ENCODE measurements at places on chromosomes 16 and 17.

GRCh38 chr16:31157136-31157535 is 7.3 kb upstream of the PRSS36 start:
- DNase-seq, result no peak

GRCh38 chr17:41801374-41802271 is 10.1 kb downstream of the P3H4 start:
- peak; percentile 75 for DNase-seq

DNA sequence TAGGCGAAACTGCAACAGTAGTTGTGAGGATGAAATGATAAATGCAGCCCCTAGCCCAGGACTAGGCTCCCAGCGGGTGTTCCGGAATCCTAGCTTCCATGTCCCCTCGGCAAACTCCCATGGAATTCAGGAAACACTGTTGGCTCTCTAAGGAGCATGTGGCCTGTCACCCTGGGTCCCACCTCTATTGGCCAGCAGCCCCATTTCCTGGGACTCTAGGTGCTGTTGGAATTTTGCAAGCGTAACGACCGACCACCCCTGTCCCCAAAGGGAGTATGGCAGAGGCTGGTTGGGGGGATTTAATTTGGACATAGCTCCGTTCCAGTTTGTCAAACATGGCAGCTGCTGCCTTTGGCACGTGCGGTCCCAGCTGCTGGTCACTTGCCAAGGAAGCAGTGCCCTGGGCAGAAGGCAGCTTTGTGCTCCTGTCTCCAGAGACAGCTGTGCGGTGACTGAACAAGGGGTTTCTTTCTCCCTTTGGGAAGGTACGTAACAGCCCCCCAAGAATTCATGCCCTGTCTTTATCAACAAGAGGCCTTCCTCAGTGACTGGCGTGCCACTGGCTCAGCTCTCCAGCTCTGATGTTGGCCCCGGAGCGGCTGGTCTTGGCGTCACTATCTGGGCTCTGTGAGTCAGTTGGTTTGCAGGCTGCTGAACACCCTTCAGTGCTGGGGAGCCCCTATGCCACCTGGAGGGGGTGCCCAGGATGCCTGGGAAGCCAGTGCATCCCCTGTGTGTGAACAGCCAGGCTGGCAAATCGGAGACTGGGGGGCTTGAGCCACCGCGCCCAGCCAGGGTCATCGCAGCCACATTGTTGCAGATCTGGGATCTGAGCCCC is 235.2 kb upstream of the TNRC6C start:
- no peak for DNase-seq

- no peak for DNase-seq
Measured at GRCh38 chr16:67803894-67804293, 2.5 kb downstream of the RANBP10 start.

GRCh38 chr17:17893801-17894644 is 57.2 kb upstream of the SREBF1 start:
- no peak for DNase-seq

- no peak for DNase-seq
Measured at GRCh38 chr17:50584749-50585148, 24.2 kb downstream of the CACNA1G start.

DNA sequence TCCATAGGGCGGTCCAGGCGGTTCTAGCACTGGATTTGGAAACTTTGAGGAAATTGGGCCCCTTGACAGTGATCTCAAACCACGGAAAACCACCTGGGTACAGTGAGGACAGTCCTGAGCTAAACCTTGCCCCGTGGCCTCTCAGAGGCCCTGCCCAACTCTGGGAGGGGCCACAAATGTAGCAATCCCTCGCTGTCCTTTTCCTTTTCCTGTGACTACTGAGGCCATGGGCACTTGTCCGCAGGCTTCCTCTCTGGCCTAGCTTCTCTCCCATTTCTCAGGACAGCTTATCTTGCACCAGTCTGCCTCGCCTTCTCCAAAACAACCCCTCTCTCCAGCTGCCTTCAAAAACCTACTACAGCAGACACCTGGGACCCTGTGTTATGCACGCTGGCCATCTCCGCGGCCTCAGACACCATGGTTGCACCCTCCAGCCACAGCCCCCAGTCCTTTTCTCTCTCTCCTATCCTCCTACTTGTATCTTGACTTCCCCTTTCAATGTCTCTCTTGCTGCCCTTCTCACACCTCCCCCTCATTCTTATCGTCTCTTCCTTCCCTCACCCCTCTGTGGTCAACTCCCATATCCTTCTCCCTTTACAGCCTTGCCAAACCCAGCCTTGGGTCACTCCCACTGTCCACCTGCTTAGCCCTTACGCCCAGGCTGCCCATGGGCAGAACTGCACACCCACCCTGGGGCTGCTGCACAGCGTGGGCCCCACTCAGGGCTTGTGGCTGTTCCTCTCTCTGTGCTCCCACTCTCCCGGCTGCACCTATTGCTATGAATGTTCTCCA is 7.6 kb downstream of the SCPEP1 start:
- no peak for DNase-seq

DNA sequence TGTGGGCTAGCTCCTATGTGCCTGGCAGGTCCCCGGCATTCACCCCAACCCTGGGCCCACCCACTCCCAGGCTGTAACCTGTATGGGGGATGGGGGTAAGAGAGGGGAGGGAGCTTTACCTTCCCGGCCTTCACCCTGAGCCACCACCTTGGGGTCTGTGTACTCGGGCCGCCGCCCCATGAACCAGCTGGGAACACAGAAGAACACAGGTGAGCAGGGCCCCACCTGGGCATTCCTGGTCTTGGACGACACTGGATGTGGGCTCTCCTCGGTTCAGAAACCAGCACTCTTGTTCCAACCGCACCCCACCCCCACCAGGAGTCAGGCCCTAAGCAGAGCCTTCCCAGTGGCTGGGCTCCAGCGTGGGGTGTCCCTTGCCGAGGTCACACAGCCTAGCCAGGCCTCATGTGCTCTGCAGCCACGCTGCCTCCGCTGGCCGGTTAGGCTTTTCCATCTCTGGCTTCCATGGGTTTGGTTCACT is 18.8 kb downstream of the B9D1 start:
- DNase-seq, result no peak

GRCh38 chr16:83913245-83913633 is 14.3 kb downstream of the MLYCD start:
- DNase-seq, result no peak

GRCh38 chr17:8871081-8871581 is 3.7 kb upstream of the PIK3R6 start:
- DNase-seq, result no peak

GRCh38 chr17:40266882-40267281 is 20.8 kb upstream of the CDC6 start:
- no peak for DNase-seq

DNA sequence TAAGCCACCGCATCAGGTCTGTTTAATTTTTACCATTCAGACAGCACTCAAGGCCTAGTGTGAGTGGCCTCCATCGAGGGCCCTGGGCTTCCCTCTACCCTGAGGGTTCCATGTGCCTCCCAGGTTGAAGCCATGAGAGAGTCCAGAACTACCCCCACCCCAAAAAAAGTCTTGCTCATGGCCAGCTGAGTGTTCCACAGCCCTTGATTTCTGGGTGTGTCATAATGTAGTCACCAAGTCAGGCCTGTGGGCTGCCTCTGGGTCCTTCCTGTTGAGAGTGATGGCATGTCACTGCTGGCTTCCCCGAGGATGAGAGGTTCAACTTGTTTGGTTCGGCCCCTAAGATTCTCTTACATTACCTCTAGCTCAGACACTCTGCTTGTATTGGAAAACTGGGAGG is 100.6 kb downstream of the PITPNC1 start:
- peak; percentile 55 for DNase-seq

DNA sequence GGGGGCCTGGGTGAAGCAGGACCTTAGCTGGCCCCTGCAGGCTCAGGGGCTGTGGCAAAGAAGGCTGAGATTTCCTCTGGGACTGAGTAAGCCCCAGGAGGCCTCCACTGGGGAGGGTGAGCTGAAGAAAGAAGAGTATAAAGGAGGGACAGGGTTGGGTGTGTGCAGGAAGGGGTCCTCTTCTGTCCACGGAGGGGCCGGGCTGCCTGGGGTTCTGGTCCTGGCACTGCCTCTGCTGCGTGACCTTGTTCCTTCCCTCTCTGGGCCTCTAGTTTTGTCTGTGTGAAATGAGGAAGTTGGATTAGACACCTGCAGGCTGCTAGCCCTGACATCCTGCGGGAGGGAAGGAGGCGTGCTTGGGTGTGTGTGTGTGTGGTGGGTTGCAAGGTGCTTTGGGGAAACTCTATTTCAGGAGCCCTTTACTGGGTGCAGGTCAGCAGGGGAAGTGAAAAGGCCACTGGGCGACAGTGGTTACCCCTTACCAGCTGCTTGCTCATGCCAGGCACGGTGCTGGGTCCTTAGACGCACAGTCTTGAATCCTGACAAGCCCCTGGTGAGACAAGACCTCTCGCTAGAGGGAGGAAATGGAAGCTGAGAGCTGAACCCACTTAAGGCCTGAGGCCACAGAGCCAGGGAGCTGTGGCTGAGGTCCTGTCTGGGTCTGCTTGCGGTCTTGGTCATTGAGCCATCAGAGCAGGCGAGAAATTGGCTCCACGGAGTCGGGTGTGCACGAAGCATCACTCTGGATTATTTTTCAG is 60.7 kb downstream of the OR1D5 start:
- no peak for DNase-seq

DNA sequence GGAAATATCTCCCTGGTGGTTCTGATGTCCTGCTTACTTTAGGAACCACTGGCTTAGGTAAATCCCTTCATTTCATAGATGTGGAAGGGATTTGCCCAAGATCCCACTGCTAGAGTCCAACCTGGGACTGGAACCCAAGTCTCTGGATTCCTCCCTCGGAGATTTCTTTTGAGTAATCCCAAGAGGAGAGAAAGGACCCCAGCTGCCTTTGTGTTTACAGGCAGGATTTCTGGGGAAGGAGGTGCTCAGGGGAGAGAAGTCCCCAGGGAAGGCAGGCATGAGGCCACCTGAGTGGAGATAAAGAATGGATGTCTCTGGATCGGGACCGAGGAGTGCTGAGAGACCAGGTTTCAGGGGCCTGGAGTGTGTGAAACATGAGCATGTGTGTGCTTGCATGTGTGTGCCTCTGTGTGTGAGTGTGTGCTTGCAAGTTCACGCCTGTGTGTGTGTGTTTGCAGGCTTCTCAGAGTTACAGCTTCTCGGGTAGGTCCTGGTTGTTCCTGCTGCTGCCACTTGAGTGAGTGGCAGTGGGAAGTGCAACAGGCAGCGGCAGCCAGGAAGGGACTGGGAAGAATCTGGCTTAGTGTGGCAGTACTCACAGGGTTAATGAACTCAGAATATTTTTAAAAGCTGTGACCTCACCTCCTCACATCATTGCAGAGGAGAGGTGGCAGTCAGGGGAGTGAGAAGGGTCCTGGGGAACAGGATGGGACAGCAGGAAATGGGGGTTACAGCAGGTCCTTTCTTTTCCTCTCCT is 2.2 kb downstream of the KCNH6 start:
- DNase-seq, result no peak

DNA sequence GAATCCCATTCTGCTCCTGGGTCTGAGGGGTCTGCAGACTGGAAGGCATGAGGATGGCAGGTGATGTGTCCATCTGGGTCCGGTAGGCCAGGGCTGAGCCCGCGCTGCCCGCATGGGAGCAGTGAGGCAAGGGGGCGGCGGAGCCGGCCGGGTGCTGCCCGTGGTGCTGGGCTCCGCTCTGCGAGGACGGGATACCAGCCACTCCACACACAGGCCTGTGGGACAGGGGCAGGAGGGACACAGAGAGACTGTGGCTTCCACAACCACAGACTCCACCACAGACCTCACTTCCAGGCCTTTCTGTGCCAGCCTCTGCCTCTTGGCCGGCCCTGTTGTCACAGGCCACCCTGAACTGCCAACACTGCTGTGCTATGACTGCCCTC is 25.4 kb downstream of the MAP1LC3B start:
- no peak for DNase-seq

DNA sequence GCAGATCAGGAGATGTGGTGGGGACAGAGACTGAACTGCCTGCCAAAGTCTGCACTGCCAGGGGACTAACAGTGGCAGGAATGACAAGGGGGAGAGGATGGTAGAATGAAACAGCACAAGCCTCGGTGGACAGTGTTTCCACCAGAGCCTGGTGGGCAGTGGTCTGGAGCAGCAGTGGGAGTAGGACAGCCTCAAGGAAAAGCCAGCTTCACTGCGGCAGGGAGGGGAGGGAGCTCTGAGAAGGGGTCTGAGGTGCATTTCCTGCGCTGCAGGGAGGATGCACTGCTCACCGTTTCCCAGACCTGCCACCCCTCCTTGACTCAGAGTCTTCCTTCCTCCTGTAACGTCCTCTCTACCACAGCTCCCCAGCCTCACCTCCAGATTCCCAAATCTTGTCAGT is 33.8 kb downstream of the MARCHF10 start:
- no peak for DNase-seq

GRCh38 chr17:51721730-51722129 is 436.8 kb downstream of the CA10 start:
- no peak for DNase-seq

DNA sequence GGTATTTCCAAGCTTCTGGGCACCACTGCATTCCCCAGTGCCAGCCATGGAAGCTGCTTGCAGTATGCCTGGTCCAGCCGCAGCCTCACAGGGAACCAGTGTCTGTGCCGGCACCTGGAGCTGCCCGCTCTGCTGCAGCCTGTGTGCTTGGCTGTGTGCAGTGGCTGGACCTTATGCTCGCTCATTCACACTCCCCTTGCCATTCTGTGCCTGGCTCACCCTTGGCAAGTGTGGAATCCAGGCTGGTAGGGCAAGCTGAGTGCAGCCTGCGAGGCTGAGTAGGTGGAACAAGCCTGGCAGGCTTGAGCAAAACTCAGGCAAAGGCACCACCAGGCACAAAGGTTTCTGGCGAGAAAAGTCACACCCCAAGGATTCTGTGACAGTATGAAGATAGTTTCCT is 144.0 kb downstream of the MYO1D start:
- DNase-seq, result no peak

GRCh38 chr17:29162909-29163341 is 17.3 kb downstream of the MYO18A start:
- DNase-seq, result no peak

GRCh38 chr16:54282202-54282927 is 4.2 kb downstream of the IRX3 start:
- DNase-seq, result no peak

GRCh38 chr16:980595-980854 is 1.0 kb upstream of the SOX8 start:
- DNase-seq, result no peak

GRCh38 chr17:43832976-43833829 is at the start of gene MPP3:
Gene MPP3, minus strand, starts transcription at chr17:43833146. Its CDS starts 1,240 bp downstream, at chr17:43831906.
- peak; percentile 55 for DNase-seq

- no peak for DNase-seq
Measured at GRCh38 chr16:27792486-27793248, 242.7 kb downstream of the KATNIP start.

DNA sequence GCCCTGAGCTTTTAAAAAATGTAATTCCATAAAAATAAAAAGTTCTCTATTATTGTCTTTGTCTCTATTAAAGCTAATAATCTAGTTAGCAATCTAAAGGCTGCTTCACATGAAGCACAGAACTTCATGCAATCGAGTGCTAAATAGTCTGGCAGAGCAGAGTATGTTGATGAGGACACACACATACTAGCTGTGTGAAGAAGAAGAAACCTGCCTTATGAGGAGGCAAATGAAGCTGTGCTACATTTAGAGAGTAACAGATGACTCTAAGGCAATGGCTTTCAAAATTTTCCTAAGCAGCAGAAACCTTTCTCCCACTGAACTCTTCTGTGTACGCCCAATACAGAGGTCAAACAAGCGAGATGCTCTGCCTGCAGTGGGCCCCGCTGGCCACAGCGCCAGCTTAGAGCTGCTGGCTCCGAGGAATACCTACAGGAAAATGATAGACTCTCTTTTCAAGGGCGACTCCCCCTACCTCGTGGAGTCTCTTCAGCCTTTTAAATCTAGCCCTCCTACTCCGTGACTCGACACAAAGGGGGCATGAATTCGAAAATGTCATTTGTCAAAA is 39.2 kb downstream of the GNA13 start:
- DNase-seq, result no peak

- no peak for DNase-seq
Measured at GRCh38 chr16:90057738-90058173, 19.4 kb downstream of the PRDM7 start.

- no peak for DNase-seq
Measured at GRCh38 chr16:10333321-10334032, 52.4 kb upstream of the ATF7IP2 start.

Data from activated CD4-positive, alpha-beta T cell treated with anti-CD3 and anti-CD28 coated beads, Interleukin-2, amount 50 U/mL, for 1 hour (primary cell).